ENCODE measurements at places on chromosomes 13 and 19.
A peak's percentile ranks its signal among the peaks of the same experiment; 100 is the strongest.

DNA sequence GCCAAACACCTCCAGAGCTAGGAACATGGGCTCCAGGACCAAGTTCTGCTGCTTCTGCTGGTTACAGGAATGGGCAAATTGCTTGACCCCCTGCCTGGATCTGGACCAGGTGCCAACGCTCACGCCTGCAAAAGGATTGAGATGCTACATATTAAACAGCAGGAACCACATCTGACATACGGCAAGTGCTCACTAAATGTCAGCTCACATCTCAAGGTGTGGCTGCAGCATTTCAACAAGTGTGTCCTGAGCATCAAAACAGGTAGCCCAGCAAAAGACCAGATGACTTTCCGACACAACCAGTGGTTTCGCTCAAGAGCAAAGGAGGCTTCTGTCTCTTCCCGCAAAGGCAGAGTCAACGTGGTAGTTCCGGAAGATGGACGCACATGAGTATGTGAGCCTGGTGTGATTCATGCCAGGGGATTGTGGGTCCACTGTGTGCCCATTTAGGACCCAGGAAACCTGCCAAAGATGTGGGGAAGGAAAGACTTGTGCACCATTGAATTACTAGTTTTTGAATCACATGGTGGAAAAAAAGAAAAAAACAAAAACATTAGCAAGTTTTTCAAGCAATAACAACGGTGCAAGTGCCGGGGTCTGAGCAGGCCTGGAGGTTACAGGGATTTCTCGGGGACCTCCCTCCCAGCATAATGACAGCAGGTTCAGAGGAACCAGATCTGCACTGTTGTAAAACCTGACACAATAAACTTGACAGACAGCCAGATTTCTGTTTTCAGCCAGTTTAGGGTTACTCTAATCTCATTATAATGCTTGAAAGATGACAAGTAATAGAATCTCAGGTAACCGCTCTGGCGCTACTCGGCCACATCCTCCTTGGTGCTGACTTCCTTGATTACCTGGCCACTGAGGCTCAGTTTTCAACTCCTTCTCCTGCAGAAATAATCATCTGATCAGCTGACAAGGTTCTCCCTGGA, 77.9 kb downstream of the SOX1 start:
- no peak for DNase-seq
- H3K27ac ChIP-seq = no peak overlapping the region
- no peaks in the 10 kb centered on the region for H3K4me1 ChIP-seq
- no peaks in the 10 kb centered on the region for H3K36me3 ChIP-seq

DNA sequence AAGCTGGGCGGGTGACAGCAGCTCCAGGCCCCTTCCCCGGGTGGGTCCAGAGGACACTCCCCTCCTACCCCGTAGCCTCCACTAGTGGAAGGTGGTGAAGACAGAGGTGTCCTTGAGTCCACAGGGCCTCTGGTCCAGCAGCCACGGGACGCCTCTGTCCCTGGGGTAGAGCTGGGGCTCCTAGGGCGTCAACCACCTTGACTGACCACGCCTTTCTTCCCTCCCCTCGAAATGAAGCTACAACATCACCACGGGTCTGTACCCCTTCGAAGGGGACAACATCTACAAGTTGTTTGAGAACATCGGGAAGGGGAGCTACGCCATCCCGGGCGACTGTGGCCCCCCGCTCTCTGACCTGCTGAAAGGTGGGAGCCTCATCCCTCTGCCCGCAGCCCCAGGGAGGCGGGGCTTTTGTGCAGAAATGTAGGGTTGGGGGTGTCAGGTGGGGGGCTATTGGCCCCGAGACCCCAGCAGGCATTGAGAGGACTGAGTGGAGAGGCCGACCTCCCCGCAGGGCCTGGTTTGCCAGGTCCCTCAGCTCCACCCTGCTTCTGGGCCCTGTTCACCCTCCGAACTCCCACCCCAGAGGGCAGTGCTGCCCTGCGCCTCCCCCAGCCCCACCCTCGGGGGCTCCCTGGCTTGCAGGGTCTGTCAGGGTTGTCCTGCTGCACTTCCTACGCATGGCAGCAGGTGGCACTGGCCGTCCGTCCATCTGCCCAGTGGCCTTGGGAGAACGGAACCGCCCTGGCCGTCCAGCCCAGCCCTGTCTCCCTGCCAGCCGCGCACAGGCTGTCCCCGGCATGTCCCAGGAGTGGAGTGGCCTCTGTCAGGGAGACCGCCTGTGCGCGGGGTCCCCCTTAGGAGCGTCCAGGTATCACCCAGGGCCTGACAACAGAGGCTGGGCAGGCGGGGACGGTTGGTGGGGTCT, 15.7 kb downstream of the STK11 start:
- H3K4me3 ChIP-seq = no peak overlapping the region
- H3K36me3 ChIP-seq = peaks cover 50% of the 10 kb centered on the region
- no peak for DNase-seq
- H3K27me3 ChIP-seq = no peaks in the 10 kb centered on the region
- no peak overlapping the region for H3K27ac ChIP-seq
- no peaks in the 10 kb centered on the region for H3K4me1 ChIP-seq

DNA sequence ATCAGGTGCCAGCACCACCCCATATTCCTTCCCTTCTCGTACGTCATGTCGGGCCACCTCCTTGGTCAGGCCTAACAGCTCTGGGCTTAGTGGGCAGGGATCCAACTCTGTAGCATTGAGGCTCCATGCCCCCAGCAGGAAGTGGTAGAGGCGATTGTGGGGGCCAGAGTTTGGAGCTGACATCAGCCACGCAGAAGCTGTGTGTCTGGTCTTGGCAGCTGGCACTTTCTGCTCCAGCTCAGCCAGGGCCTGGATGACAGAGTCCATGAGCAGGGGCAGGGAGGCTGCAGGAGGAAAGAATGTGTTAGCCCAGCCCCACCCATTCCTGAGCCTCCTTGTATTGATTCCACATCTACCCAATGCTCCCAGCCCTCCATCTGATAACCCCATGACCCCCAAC, 3.0 kb downstream of the PGLYRP2 start:
- no peaks in the 10 kb centered on the region for H3K27me3 ChIP-seq
- H3K4me3 ChIP-seq = no peak overlapping the region
- H3K36me3 ChIP-seq = no peaks in the 10 kb centered on the region
- H3K27ac ChIP-seq = no peak overlapping the region
- peaks cover 37% of the 10 kb centered on the region for H3K4me1 ChIP-seq

- no peaks in the 10 kb centered on the region for H3K36me3 ChIP-seq
- DNase-seq = peak; percentile 56
Measured at GRCh38 chr19:3471954-3472655, 8.2 kb downstream of the SMIM24 start.

GRCh38 chr19:13011653-13012389, 16.5 kb downstream of the NFIX start:
- H3K4me3 ChIP-seq = no peak overlapping the region
- peaks cover 33% of the 10 kb centered on the region for H3K4me1 ChIP-seq
- H3K27ac ChIP-seq = no peak overlapping the region
- peaks cover 67% of the 10 kb centered on the region for H3K27me3 ChIP-seq

DNA sequence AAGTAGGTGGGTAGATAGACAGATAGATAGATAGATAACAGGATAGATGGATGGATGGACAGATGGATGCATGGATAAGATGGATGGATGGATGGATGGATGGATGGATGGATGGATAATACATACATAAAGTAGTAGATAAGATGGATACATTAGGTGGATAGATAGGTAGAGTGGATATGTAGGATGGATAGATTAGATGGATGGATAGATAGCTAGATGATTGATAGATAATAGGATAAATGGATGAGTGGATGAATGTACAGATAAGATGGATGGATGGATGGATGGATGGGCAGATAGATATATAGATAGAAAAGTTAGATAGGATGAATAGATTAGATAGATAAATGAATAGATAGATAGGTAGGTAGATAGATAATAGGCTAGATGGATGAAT, 2.1 kb downstream of the CYP4F3 start:
- no peaks in the 10 kb centered on the region for H3K36me3 ChIP-seq
- no peak overlapping the region for H3K27ac ChIP-seq
- H3K4me1 ChIP-seq = peaks cover 4% of the 10 kb centered on the region
- H3K27me3 ChIP-seq = no peaks in the 10 kb centered on the region

- peaks cover 10% of the 10 kb centered on the region for H3K36me3 ChIP-seq
- H3K27ac ChIP-seq = peak overlapping the region; percentile 84
- H3K4me1 ChIP-seq = peaks cover 40% of the 10 kb centered on the region
- no peaks in the 10 kb centered on the region for H3K27me3 ChIP-seq
Measured at GRCh38 chr19:14150041-14150769, 13.8 kb upstream of the ASF1B start.

DNA sequence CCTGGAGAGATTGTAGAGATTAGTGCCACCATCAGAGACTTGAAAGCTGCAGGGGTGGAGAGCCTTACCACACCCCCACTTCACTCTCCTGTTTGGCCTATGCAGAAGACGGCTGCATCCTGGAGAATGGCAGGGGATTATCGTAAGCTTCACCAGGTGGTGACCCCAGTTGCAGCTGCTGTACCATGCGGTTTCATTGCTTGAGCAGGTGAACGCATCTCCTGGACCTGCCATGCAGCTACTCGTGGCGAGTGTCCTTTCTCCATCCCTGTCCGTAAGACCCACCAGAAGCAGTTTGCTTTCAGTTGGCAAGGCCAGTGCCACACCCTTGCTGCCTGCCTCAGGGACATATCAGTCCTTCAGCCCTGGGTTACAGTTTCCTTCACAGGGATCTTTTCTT, 21.2 kb downstream of the PPP5C start:
- no peak for DNase-seq
- peaks cover 45% of the 10 kb centered on the region for H3K36me3 ChIP-seq

DNA sequence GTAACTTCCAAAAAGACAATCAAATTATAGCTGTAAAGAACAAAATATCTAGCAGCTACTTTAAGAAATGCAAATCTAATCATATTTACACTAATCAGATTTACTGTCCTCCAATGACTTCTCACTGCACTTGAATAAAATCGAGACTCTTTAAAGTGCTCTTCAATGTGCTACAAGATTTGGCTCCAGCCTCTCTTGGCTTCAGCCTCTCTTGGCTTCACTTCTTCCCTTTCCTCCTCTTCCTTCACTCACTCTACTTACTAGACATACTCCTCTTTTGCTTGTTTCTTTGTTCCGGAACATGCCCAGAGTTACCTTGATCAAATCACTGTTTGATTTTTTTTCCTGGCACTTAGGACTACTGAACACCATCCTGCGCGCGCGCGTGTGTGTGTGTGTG, 495.4 kb downstream of the LMO7 start:
- no peak overlapping the region for H3K27ac ChIP-seq
- no peak overlapping the region for H3K4me3 ChIP-seq
- no peaks in the 10 kb centered on the region for H3K4me1 ChIP-seq
- no peak for DNase-seq

DNA sequence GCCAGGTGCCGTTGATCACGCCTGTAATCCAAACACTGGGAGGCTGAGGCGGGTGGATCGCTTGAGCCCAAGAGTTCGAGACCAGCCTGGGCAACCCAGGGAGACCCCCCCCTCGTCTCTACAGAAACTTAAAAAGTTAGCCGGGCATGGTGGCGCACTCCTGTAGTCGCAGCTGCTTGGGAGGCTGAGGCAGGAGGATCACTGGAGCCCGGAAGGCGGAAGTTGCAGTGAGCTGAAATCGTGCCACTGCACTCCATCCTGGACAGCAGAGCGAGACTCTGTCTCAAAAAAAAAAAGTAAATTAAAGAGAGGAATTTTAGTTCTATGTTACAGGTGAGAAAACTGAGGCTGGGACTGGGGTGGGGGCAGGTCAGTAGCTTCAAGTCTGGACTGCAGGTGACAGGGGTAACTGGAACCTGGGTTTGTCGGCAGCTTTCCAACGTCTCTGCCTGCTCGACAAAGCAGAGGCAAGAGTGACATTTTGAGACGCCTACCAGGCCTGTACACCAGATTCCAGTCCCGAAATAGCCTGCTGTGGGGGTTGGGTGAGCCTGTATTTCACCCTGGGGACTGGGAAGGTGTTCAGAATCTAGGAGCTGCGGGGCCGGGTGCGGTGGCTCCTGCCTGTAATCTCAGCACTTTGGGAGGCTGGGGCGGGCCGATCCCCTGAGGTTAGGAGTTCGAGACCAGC, 1.2 kb downstream of the SELENOW start:
- H3K27ac ChIP-seq = no peak overlapping the region
- no peaks in the 10 kb centered on the region for H3K27me3 ChIP-seq
- peaks cover 34% of the 10 kb centered on the region for H3K4me1 ChIP-seq

DNA sequence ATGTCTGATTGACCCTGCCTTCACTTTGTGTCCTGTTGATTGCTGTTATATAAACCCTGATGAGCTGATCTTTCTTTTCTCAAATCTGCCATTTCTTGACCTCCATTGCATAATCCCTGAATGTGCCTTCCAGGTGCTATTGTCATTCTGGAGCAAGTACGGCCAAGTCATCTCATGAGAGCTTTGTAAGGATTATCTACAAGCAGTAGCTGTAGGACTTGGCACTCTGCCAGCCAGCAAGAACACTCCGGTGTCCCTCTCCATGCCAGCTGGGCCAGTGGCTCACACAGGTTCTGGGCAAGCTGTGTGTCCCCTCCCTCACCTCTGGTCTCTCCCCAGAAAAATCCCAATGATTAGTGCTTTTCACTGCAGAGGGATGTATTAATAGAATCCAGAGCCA, 348.1 kb downstream of the FOXO1 start:
- peaks cover 34% of the 10 kb centered on the region for H3K4me1 ChIP-seq
- H3K27ac ChIP-seq = no peak overlapping the region
- no peaks in the 10 kb centered on the region for H3K27me3 ChIP-seq
- no peak overlapping the region for H3K4me3 ChIP-seq
- no peaks in the 10 kb centered on the region for H3K36me3 ChIP-seq

- H3K36me3 ChIP-seq = peaks cover 62% of the 10 kb centered on the region
- H3K4me3 ChIP-seq = no peak overlapping the region
- H3K27ac ChIP-seq = no peak overlapping the region
Measured at GRCh38 chr19:55677572-55678028, 2.6 kb downstream of the EPN1 start.

- H3K36me3 ChIP-seq = no peaks in the 10 kb centered on the region
- no peak overlapping the region for H3K4me3 ChIP-seq
- no peaks in the 10 kb centered on the region for H3K27me3 ChIP-seq
- H3K4me1 ChIP-seq = no peaks in the 10 kb centered on the region
- no peak overlapping the region for H3K27ac ChIP-seq
- DNase-seq = no peak
Measured at GRCh38 chr13:101893021-101893420, 440.5 kb downstream of the ITGBL1 start.

GRCh38 chr13:53189162-53189561, 160.5 kb downstream of the OLFM4 start:
- H3K4me3 ChIP-seq = no peak overlapping the region
- DNase-seq = no peak
- H3K27me3 ChIP-seq = no peaks in the 10 kb centered on the region

GRCh38 chr13:79245937-79246577, 160.0 kb downstream of the RBM26 start:
- H3K4me3 ChIP-seq = no peak overlapping the region
- no peaks in the 10 kb centered on the region for H3K4me1 ChIP-seq
- no peaks in the 10 kb centered on the region for H3K27me3 ChIP-seq
- H3K27ac ChIP-seq = no peak overlapping the region
- no peak for DNase-seq

DNA sequence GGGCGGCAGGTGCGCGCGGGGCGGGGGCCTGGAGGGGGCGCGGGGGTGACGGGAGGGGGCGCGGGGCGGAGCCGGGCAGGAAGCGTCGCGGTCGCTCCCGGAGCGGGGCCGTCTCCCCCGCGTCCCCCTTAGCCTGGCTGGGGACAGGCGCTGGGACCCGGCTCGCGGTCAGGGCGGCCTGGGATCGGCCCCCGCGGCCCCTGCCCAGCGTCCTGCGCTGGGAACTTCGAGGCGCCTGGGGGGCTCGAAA, 74.7 kb upstream of the MCF2L start:
- no peaks in the 10 kb centered on the region for H3K36me3 ChIP-seq
- DNase-seq = no peak
- H3K4me1 ChIP-seq = peaks cover 27% of the 10 kb centered on the region
- H3K4me3 ChIP-seq = peak overlapping the region; percentile 46

Data from CD4-positive, alpha-beta T cell (primary cell).